Activated CD8-positive, alpha-beta memory T cell treated with anti-CD3 and anti-CD28 coated beads for 36 hours (primary cell): ENCODE measurements at places on chromosomes 3 and 15. TPM values are rescaled to one million over a fixed set of nuclear protein-coding genes. Genes with fewer than 3 reads are reported as not detected.

CMC1 gene
- total RNA-seq = 31.3 TPM

TFDP2 gene
- total RNA-seq = 25.0 TPM

MOBP gene
- total RNA-seq = not detected

GPR15 gene
- 4.4 TPM for total RNA-seq

SLC2A2 gene
- not detected for total RNA-seq

PLSCR5 gene
- total RNA-seq = not detected
